ENCODE measurements at places on chromosomes 1 and 21. TPM values are rescaled to one million over a fixed set of nuclear protein-coding genes. Genes with fewer than 3 reads are reported as not detected.
A peak's percentile ranks its signal among the peaks of the same experiment; 100 is the strongest.

ADORA1 gene
- total RNA-seq, result 1.2 TPM

TFF3 gene
- total RNA-seq, result not detected

WLS gene
- 144 TPM for total RNA-seq

CTTNBP2NL gene
- total RNA-seq, result 32.7 TPM

OR2T29 gene
- total RNA-seq, result not detected

ARMH1 gene
- 0.26 TPM for total RNA-seq

DIO1 gene
- not detected for total RNA-seq

- DNase-seq, result no peak
Measured at GRCh38 chr1:58814251-58815068, 30.6 kb upstream of the JUN start.

GRCh38 chr1:18244762-18245161, 137.2 kb downstream of the IGSF21 start:
- DNase-seq, result no peak

GRCh38 chr1:201295861-201296260, 12.6 kb downstream of the PKP1 start:
- peak; percentile 89 for DNase-seq

- DNase-seq, result no peak
Measured at GRCh38 chr1:185054365-185055060, 9.2 kb downstream of the RNF2 start.

- DNase-seq, result peak; percentile 11
Measured at GRCh38 chr1:10283318-10283984, 73.1 kb downstream of the KIF1B start.

DNA sequence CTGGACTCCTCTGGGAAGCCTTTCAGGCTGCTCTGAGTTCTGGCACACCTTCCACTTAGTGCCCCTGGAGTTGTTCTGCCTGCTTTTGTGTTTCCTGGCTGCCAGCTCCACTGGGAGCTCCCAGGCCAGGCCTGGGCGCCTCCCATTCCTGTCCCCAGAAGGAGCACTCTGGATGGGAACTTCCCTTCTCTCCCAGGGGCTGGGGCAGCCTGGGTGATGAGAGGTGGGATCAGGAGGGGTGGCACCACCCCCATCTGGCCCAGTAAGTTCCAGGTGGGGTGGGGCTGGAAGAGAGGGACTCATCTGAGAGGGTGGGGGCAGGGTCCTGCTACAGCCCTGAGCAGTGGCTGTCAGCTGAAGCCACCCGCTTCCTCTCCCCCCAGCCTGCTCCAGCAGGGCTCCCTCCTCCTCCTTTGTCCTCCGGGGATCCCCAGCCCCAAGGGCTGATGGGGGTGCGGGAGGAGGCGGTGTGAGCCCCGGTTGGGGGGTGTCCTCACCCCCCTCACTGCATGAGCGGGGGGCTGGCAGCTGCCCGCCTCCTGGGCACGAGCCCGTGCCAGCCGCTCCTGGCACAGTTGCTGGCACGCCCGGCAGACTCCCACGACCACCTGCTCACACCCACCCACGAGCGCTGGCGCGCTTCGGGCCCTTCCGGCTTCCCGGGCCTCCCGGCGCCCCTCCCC, 4.7 kb downstream of the FOXO6 start:
- DNase-seq, result peak; percentile 63

- DNase-seq, result no peak
Measured at GRCh38 chr1:78070210-78070609, 24.4 kb downstream of the GIPC2 start.

DNA sequence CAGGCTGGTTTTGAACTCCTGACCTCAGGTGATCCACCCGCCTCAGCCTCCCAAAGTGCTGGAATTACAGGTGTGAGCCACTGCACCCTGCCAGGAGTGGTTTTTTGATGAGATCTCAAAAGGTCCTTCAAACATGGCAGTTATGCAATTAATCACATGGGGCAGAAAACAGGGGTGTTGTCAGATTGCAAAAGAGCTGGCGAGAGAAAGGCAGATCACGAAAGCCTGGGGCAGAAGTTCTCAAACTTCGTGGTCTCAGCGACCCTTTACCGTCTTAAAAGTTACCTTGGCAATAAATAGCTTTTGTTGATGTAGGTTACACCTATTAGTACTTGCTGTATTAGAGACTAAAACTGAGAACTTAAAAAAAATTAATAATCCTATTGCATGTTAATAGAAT, 16.1 kb downstream of the CNR2 start:
- DNase-seq, result no peak

DNA sequence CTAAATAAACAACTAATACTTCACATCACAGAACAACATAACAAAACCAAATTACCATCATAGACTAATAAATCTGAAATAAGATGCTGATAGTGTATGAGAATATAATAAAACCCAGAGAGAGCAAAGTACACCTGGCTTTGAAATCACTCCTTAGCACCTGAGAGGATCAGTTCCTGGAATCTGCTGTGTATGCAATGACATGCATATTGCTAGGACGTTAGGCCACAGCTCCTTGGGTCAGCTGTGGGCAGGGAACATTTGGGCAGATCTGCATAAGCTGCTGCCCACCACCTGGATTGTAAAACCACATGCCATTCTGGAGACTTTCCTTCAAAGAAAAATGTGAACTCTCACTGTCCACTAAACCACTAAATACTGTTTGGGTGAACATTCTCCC, 81.1 kb downstream of the NR5A2 start:
- DNase-seq, result no peak

DNA sequence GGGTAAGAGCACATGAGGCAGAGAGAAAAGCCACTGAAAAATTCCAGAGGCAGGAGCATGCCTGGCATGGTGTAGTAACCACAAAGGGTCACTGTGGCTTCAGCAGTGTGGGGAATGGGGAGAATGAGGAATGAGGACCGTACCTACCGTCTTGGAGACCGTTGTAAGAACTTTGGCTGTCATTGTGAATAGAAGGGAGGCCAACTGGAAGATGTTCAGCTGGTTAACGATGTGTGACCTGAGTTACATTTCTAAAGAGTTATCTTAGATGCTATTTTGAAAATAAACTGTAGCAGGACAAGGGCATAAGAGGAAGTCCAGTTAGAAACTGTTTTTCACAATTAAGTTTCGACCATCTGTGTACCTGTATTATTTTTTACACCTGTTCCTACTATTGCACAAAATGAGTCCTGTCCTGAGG, 365.5 kb upstream of the SGIP1 start:
- DNase-seq, result no peak

- no peak for DNase-seq
Measured at GRCh38 chr1:967466-968343, 1.4 kb downstream of the PLEKHN1 start.

DNA sequence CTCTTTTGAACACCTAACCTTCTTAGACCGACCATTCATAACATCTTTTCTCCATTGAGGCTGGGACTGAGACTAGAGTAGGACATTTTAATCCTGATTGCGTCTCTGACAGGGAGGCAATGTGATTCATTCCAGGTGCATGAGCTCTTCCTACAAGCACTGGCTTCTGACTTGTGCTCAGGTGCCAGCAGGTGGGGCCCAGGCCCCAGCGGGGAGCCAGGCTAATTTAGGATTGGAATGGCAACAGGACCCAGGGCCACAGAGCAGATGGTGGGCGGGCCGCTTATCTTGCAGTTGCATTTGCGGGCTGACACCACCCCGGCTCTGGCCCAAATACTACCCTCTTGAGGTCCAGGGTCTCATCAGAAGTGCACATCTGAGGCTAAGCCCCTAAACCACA, 4.1 kb downstream of the GPA33 start:
- DNase-seq, result no peak

- no peak for DNase-seq
Measured at GRCh38 chr1:156894001-156894400, 483 bp downstream of the PEAR1 start.

- no peak for DNase-seq
Measured at GRCh38 chr21:34055615-34056014, 17.8 kb upstream of the MRPS6 start.

DNA sequence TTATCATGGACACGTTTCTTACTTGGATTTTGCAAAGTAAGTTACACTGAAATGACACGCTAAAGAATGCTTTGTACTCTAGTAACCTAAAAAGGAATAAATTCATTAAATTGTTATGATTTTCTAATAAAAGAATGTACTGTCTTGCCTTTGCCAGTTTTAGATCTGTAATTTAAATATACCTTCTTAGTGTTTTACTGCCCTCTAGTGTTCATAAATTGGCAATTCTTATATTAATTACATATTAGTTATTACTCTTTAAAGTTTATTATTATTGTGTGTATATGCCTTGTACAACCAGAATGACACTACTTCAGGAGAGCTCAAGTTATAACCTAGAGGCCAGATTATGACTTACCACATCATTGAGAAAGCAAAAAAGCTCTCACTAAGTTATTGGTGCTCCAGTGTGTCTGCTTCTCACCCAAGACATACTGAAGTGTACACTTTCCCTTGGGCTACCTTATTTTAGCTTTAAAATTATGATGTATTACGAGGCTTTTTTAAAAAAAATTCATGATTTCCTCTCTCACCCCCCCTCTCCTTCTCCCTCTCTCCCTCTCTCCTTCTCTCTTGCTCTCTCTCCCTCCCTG, 169.9 kb downstream of the HS2ST1 start:
- peak; percentile 58 for DNase-seq

GRCh38 chr1:217188280-217189237, 442.3 kb downstream of the GPATCH2 start:
- no peak for DNase-seq

GRCh38 chr21:29499734-29500343, 201.1 kb downstream of the BACH1 start:
- peak; percentile 75 for DNase-seq

- DNase-seq, result no peak
Measured at GRCh38 chr21:42146273-42146805, 72.6 kb upstream of the ABCG1 start.

Data from A673 (cell line).